ENCODE measurements at places on chromosomes 7 and 10.

DNA sequence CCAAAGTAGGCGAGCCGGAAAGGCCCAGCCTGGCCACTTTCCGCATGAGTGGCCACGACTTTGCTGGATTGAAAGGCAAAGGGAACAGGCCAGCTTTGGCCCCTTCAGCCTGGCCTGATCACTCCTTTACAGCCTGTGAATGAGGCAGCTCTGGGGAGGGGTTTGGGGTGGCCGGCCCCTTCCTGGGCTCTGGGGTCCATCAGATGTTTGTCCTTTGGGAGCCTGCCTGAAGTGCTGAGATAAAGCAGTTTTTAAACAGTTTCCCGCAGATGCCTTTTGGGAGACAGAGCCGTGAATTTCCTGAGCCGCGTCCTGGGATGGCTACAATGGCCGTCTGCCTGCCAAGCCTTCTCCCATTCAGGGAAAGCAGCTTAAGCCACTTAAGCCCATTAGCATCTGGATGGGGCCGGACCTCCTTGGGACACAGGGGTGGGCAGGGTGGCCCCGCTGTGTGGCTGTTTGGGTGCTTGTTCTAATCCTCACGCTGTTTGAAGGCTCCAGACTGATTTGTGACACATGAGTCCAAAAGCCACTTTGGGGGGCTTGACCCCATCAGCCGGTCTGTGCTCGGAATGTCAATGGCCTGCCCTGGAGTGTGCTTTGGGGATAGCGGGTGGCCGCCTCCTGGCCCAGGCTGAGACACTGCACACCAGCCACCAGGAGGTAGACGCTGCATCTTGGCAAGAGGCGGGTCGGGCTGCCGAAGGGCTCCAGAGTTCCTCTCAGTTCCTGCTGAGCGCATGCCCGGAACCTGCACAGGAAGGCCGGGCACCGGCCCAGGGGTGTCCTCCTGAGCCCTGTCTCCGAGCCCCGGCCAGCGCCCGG is 38.9 kb downstream of the NKX6-2 start:
- DNase-seq = no peak

- no peak for DNase-seq
Observed at GRCh38 chr7:16531707-16532106, 5.1 kb downstream of the LRRC72 start.

DNA sequence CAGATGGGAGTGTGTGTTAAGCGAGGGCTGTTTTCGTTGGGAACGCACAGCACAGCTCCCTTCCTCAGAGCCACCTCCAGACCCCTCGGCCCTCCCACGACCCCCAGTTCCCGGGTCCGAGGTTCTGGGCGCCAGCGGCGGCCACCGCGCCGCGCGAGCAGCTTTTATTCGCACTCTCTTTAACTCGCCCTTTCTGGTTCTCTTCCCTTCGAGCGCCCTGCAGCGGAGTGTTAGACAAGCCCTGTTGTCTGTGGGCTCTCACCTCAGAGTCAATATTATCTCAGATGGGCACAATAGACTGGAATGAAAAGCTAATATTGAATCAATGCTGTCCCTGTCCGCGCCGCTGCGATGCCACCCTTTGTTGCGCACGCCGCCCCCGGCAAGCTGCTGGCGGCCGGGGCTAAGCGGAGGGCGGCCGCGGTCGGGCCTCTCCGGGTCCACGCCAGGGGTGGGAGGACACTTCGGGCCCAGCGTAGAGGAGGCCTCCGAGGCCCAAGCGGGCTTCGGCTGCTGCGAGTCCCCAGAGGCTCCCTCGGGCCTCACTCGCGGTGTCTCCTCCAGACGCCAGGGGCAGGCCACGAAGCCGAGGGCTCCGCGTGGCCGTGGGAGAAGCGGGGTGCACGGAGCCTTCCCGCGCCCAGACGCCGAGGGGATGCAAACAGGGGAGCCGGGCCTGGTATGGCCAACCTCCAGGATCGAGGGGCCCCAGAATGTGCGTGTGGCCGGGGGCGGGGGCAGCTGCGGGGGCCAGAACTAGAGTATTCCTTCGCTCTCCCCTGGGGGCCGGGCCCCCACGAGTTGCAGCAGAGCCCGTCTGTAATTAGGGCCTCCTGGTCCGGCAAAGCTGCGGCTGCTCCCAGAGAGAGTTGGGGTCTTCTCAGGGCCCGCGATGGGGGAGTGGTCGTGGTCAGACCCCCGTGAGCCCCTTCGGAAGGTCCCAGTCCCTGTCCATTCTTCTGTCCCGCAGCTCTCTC is 7.9 kb upstream of the EMX2 start:
- no peak for DNase-seq

- DNase-seq = no peak
Observed at GRCh38 chr10:83062871-83063270, 1076.4 kb upstream of the GHITM start.

DNA sequence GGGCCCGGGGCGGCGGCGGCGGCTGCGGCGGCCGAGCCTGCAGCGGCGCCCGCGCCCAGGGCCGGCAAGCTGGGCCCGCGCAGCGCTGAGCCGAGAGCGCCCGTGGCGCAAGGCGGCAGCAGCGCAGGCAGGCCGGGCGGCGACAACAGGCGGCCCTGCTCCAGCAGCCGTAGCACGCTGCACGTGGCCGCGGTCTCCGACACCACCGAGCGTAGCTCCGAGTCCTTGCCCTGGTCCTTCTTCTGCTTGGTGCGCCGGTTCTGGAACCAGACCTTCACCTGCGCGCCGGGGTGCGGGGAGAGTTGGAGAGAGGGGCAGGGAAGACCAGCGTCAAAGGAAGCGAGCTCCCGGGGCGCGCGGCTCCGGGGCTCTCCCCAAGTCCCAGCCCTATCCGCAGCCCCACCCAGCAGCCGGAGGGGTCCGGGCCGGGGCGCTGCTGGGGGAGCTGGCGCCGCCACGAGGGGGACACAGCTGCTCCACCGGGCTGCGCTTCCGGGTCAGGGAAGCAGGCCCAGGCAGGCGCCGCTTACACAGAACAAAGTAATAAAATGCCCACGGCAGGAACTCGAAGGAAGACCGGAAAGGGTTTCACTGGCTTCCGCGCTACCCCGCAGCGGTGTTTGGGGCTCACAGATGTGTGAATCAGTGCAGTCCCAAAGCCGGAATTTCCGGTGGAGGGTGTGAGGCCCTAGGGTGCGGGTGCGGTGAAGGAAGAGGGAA is 3.6 kb downstream of the VAX1 start:
- DNase-seq = no peak

DNA sequence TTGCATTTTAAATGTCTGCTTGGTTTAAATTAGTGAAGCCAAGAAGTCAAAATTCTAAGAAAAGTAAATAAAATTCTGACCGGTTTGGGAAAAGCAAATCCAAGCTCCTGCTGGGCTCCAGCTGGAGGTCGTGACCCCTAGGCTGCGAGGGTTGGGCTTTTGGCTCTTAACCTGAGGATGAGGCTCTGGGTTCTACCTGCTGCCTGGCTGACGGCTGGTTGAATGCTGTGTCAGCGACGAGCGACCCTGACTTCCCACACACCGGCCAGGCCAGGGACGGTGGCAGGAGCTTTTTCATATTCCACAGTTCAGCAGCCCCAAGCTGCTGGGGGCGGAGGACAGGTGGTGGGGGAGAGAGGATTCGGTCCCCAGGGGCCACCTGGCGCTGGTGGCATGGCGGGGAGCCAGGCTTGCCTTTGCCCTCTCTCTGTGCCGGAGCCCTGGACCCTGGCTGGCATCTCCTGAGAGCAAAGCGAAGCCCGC is 843 bp upstream of the PLPP4 start:
- no peak for DNase-seq

DNA sequence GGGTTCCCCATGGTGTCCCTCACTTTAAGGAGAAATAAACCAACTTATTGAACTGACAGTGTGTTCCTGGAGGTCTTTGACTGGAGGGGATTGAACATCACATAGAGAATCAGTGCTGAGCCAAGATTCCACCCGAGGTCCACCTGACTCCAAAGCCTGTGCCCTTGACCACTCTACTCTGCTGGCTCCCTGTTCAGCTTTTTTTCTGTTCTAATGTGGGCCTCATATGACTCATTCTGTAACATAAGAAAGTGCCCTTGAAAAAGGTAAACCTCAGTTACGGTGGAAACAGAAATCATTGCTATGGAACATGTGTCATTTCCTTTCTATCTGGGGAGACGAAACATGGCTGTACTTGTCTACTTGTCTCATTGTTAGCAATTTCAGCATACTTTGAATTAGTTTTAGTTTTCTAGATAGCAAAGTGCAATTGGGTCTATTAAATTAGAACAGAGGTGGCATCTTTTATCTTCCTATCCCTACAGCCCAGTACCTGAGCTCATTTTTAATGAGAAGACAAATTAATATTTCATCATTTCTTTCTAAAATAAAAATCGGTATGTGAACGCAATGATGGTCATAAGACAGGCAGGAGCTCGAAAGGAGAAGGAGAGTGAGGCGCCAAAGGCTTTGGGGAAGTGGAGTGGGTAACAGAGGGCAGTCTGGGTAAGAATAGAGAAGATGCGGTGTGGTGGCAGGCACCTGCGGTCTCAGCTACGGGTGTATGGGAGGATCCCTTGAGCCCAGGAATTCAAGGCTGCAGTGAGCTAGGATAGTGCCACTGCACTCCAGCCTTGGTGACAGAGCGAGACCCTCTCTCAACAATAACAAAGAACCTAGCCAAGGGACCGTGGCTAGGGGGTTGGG is 1.5 kb downstream of the GSDME start:
- no peak for DNase-seq

DNA sequence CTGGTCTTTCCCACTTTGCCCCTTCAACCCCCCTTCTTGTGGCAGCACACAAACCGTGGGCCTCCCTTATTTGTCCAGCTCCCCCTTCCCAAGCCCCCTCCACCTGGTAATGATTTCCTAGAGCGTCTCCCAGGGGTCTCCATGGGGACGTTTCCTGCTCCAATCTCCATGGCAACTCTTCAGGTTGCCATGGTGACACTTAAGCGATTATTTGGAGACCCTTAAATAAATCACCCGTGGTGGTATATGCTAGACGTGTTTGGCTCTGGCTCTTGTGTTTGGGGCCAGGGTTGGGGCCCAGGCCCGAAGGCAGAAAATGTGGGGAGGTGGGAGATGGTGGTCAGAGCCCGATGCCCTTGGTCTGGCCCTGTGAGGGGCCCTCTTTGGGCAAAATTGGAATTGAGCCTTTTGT is 41.1 kb upstream of the DLG5 start:
- DNase-seq = no peak

- DNase-seq = no peak
Observed at GRCh38 chr7:129021656-129022055, 33.3 kb downstream of the TNPO3 start.

- no peak for DNase-seq
Observed at GRCh38 chr7:156558198-156558597, 82.4 kb upstream of the RNF32 start.

Data from activated T-helper 1 cell treated with Interleukin-2 at 50 U/mL for 16 hours (primary cell).